ENCODE measurements at places on chromosomes 4 and X.

DNA sequence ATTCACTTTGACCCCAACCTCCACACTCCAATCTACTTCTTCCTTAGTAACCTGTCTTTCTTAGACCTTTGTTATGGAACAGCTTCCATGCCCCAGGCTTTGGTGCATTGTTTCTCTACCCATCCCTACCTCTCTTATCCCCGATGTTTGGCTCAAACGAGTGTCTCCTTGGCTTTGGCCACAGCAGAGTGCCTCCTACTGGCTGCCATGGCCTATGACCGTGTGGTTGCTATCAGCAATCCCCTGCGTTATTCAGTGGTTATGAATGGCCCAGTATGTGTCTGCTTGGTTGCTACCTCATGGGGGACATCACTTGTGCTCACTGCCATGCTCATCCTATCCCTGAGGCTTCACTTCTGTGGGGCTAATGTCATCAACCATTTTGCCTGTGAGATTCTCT lies 344 bp downstream of the OR13H1 start:
- no peak for DNase-seq

GRCh38 chr4:82201805-82202641 lies 171.8 kb downstream of the HNRNPD start:
- DNase-seq: peak; percentile 20

- no peak for DNase-seq
Measured at GRCh38 chr4:24598025-24598424, 13.7 kb upstream of the DHX15 start.

DNA sequence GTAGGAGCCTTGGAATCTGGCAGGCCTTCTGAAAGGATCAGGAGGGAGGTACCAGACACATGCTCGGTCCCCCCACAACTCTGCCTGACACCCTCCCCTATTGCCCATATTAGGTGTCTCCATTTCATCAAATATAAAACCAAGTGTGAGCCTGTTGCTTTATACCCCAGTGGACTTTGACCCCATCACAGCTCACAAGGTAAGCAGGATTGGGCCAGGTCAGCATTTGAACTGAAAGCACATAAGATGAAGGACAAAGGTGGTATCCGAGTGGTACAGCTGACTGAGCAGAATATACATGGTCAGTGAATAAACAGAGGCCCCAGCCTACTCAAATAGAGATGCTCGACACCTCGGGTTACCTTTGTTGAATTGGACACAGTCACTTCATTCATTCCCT lies 20.0 kb downstream of the SLC25A43 start:
- DNase-seq: no peak

GRCh38 chrX:100643956-100644860 lies at the start of gene SRPX2:
Gene SRPX2, plus strand, starts transcription at chrX:100644199. Its CDS starts 2,124 bp downstream, at chrX:100646323.
- peak; percentile 54 for DNase-seq

DNA sequence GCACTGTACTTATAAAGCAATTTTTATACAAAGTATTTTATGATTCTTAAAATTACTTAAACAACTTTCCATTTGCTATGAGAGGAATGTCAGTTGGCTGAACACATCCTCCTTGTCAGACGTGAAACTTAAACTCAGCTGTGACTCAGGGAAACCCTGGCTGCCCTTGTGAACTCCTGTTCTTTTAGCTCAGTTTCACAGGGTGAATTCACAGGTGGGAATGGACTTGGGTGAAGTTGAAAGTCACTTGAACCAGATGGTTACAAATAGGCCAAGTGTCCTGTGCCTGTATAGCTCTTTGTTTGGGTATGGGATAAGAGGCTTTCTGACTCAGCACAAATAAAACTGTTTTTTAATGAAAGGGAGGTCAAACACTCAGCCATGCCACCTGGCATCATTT lies 67.4 kb upstream of the FAM47B start:
- peak; percentile 16 for DNase-seq

- DNase-seq: no peak
Measured at GRCh38 chrX:66005830-66006449, 33.9 kb downstream of the VSIG4 start.

DNA sequence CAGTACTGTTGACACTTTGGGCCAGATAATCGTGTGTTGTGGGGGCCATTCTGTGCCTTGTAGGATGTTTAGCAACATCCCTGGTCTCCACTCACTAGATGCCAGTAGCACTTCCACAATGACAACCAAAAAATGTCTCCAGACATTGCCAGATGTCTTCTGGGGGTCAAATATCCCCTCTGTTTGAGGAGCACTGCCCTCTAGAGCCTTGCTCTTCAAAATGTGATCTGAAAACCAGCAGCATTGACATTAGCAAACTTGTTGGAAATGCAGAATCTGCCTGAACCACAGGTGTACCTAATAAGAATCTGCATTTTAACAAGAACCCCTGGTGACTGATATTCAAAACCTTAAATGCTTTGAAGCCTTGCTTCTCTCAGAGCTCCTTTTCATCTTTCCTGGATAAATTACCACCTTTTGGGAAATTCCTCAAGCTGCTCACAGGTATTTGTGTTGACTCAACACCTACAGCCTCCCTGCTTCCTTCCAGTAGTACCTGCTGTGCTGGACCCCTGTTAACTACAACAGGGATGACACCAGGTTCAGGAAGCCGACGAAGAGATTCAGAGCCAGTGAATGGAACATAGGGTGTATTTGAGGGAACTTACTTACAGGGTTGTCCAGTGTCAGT lies 459.0 kb upstream of the NR3C2 start:
- DNase-seq: no peak

- no peak for DNase-seq
Measured at GRCh38 chr4:55031158-55031557, 94.2 kb downstream of the KDR start.

- peak; percentile 60 for DNase-seq
Measured at GRCh38 chr4:173333658-173334084, 487 bp downstream of the HMGB2 start.

- no peak for DNase-seq
Measured at GRCh38 chr4:69122476-69122875, 26.2 kb downstream of the UGT2B7 start.

GRCh38 chr4:8188743-8189550 lies 10.1 kb upstream of the SH3TC1 start:
- no peak for DNase-seq

DNA sequence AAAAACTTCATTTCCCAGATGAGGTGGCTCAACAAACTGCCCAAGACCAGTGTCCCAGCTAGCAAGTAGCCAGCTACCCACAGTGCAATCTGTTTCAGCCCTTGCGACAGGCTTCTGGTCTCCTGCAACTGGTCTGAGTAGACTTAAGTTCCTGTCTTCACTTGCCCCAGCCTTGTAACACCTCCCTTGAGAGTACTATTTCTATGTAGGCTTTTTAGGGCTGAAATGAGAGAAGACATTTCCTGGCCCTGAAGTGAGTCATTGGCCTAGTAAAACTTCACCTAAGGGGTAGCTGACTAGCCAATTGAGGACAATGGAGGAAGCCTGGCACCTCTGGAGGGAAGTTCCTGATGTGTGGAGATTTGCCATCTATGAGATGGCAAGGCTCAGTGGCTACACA lies 80.1 kb upstream of the STIM2 start:
- DNase-seq: no peak

GRCh38 chr4:73172161-73172560 lies 86.4 kb downstream of the ANKRD17 start:
- no peak for DNase-seq

- no peak for DNase-seq
Measured at GRCh38 chr4:140018931-140019618, 134.9 kb downstream of the MAML3 start.

DNA sequence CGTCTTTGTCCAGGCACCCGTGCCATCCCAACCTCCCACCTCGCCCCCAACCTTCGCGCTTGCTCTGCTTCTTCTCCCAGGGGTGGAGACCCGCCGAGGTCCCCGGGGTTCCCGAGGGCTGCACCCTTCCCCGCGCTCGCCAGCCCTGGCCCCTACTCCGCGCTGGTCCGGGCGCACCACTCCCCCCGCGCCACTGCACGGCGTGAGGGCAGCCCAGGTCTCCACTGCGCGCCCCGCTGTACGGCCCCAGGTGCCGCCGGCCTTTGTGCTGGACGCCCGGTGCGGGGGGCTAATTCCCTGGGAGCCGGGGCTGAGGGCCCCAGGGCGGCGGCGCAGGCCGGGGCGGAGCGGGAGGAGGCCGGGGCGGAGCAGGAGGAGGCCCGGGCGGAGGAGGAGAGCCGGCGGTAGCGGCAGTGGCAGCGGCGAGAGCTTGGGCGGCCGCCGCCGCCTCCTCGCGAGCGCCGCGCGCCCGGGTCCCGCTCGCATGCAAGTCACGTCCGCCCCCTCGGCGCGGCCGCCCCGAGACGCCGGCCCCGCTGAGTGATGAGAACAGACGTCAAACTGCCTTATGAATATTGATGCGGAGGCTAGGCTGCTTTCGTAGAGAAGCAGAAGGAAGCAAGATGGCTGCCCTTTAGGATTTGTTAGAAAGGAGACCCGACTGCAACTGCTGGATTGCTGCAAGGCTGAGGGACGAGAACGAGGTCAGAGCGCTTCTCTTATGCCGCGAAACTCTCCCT lies at the start of gene TET2:
TSS of gene TET2 (plus strand) at position 601 of the 740 bp plus-strand sequence. CDS start 87,067 bp downstream, outside the sequence.
- DNase-seq: peak; percentile 91

DNA sequence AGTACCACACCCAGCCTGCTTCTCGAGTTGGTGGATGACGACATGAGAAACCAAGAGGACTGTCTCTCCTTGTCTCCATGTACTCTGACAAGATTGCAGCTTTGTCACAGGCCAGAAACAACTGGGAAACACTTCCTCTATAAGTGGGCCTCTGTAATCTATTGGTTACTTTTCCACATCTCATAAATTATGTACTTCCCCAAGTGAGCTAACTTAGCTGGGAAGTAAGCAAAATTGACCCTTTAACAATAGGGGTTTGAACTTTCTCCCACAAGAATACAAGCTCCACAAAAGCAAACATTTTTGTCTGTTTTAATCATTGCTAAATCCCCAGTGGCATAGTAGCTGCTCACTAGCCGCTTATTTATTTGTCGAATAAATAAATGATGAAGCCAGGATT lies 14.1 kb upstream of the USO1 start:
- no peak for DNase-seq

DNA sequence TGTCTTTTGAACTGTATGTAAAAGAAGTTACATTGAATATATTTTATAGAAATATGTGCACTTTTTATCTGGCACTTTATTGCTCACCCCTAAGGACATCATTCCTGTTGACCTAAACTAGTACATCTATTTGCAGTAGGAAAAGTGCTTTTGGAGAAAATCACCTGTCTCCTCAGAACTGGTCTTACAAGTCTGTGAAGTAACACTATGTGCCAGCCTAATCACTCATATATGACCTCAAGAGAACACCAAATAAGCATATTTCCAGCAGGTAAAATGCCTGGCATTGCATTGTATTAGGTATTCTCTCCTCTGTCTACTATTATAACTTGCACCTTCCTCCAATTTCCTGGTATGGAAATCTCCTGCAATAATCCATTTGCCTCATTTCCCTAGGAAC lies 4.0 kb upstream of the GASK1B start:
- no peak for DNase-seq

DNA sequence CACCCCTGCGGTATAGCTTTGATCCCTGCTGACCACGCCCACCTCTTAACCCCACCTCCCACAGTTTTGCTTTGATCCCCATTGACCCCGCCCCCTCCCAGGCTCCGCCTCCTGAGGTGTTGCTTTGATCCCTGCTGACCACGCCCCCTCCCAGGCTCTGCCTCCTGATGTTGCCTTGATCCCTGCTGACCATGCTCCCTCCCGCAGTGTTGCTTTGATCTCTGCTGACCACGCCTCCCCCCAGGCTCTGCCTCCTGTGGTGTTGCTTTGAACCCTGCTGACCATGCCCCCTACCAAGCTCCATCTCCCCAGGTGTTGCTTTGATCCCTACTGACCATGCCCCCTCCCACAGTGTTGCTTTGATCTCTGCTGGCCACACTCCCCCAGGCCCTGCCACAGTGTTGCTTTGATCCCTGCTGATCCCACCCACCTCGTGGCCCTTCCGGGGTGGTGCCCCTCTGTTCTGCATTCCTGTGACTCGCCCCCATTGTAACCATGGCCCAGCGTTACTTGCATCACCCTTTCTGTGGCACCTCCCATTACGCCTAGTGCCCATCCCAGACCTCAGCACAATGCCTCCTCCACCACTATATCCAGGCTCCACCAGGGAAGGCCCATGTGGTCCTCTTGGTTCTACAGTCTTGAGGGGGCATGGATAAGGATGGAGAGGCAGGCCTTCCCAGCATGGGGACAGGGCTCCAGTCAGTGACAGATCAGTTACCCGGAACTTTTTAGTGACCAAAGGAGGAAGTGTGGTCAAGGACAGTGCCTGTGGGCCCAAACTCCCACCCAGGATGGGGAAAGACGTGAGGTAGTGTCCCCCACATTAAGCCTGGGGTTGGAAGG lies 70.8 kb downstream of the ADRA2C start:
- no peak for DNase-seq

DNA sequence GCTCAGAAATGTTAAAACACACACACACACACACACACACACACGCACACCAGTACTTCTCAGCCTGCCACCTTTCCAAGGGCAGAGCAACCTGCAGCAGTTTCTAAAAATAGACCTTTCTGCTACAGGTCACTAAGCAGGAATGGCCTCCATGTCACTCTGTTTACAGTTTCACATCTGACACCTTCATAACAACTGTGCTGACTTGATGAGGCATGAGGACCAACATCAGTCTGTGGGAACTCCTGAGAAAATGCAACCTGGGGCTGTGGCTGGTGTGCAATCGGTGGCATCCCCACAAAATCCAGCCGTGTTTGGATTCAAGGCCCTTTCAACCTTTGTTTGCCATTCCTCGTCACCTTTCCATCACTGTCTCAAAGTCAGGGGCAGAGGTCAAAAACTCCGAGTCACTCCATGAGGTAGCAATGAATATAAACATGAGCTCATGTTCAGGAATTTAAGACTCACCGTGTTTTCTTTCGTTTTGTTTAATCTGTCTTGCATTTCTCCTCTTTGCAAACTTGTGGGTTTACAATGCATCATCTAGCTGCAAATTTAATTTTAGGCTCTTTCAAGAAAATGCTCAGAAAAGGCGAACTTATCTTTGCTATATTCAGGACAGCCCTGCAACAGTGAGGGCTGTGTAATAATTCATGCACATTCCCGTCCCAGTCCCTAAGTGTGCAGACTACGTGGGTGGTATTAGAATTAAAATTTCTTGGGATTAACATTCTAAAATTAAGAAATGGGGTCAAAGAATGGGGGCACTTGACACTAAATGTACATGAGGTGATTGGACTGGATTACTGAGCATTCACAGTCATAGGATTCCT lies 135.3 kb downstream of the SHROOM3 start:
- DNase-seq: no peak

- no peak for DNase-seq
Measured at GRCh38 chr4:53380221-53380620, 2.8 kb downstream of the FIP1L1 start.

DNA sequence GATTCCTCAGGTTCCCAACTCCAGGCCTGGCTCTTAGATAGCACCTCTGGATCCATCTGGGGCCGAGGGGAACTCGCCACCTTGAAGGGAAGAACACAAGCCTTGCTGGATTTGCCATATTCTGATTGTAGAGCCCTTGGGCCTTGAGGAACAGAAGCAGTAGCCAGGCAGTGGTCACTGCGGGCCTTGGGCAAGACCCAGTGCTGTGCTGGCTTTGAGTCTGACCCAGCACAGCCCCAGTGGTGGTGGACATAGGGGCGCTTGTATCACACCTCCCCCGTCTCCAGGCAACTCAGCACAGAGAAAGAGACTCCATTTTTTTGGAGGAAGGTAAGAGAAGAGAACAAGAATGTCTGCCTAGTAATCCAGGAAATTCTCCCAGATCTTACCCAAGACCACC lies 45.5 kb downstream of the CHRNA9 start:
- DNase-seq: no peak

Data from GM03348 (cell line).